KBM-7 (cell line): ENCODE measurements at places on chromosomes 7 and 10.

GRCh38 chr7:23474094-23474828 is 4.0 kb upstream of the IGF2BP3 start:
- DNase-seq: peak; percentile 100

DNA sequence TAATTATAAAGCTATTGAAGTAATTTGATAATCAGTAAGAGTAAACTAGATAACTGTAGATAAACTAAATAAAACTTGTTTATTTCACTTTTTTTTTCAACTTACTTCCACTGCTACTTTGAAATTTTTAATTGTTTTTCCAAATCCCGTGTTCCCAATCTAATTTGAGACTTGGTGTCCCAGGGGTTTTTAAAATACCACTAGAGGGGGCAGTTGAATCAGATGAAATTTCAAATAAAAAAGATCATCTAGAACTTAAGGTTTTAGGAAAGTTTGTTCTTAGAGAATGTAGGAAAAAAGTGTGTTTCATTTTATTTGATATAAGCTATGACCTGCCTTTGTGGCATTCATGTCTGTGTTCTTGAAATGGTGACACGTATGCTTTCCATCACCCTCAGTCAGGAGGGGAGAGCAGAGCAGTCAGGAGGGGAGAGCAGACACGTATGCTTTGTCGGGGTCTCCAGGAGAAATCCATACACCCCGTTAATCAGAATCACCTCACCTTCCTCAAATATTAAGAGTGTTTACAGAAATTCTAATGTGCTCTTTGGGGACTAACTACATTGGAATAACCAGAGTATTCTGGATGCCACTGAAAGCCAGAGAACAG is 49.9 kb downstream of the C10orf67 start:
- peak; percentile 21 for DNase-seq

GRCh38 chr7:110609336-110609735 is 481.6 kb upstream of the LRRN3 start:
- DNase-seq: no peak

GRCh38 chr7:90262438-90262837 is 17.5 kb downstream of the CFAP69 start:
- peak; percentile 32 for DNase-seq

GRCh38 chr7:131107337-131108211 is 220.1 kb upstream of the MKLN1 start:
- DNase-seq: peak; percentile 86

DNA sequence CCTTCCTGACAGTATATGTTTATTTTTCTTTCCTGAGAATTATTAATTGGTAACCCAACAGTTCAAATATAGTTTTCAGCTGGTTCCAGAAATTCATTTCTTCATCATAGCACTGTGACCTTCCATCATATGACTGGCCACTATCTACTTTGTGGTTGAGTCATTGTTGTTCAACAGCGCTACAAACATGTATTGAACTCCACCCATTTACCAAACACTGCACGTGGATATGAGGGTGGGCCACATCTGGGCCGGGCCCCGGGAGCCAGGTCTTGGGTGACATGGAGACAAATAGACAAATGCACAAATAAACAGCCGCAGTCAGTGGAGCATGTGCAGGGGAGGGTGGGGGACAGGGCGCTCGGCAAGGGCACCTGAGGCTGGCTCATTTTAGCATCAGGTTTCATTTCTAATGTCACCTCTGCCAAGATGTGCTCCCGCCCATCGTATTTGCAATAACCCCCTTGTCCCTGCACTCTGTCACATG is 24.0 kb upstream of the EEPD1 start:
- DNase-seq: no peak

DNA sequence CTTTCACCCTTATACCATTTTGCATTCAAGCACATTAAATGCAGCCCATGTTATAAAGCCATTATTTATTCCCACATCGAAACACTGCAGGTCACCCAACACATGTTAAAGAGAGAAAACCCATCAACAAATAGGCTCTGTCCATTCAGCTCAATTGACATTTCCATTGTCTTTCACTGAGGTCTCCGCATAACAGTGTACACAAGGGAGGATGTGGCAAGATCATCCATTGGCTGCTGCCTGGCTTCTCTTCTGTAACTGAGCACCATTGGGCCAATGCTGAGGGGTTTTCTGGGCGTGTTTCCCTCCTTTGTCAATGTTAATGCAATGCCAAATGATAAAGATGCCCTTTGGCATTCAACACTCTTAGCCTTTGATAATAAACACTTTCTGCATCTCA is 278.1 kb upstream of the SP4 start:
- DNase-seq: no peak

- DNase-seq: peak; percentile 55
Observed at GRCh38 chr10:79444199-79445119, 965 bp downstream of the ZCCHC24 start.

DNA sequence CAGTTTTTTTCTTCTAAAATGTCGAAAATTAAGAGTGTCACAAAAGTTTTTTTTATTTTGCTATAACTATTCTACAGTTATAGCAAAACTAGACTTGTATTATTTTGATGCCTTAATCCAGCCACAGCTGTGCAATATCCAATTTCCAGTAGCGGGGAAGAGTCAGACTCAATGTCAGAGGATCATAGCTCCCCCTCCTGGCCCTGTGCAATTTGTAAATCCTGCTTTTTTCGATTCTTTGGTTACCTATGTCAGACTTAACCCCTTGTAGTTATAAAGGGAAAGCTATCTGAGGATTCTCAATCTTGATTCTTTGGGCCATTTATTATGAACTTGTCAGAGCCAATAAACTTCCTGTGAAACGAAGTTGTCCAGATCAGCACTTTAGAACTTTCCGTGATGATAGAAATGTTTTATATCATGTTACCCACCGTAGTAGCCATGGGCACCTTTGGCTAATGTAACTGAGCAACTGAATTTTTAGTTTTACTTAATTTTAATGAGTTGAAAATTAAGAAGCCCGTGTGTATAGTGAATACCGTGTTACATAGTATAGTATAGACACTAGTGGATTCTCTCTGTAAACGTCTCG is 87.7 kb upstream of the PRKCQ start:
- DNase-seq: peak; percentile 71

DNA sequence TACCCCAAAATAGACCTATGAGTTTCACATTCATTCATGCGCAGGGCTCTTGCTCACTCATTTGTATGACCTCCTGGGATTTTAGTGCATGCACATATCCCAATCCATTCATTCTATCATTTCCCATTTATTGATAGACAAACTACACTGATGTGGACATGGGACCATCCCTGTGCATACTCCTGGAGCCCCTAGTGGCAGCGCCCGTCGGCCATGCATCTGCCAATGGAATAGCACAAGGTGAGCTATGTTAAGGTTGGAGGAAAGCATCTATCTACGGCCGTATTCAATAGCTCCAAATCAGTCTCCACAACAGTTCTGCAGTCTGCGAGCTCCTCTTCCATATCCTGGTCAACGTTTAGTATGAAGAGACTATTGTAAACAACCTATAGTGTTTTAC is 31.7 kb upstream of the FIGNL1 start:
- DNase-seq: no peak

DNA sequence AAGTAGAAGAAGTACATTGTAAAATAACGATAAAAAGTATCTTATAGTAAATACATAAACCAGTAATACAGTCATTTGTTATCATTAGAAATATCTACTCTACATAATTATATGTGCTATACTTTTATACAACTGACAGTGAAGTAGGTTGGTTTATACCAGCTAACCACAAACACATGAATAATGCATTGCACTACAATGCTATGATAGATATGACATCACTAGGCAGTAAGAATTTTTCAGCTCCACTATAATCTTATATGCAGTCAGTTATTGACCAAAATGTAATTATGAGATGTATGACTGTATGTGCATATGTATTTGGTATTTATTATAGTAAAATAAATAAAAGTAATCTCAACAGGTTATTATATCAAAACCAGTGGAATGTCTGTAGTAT is 23.4 kb upstream of the SGCE start:
- no peak for DNase-seq

- no peak for DNase-seq
Observed at GRCh38 chr10:72370201-72370722, 15.5 kb upstream of the DNAJB12 start.

GRCh38 chr7:27442455-27442854 is 199.9 kb downstream of the EVX1 start:
- DNase-seq: no peak

GRCh38 chr7:23491502-23491901 is 21.2 kb upstream of the IGF2BP3 start:
- peak; percentile 29 for DNase-seq

- DNase-seq: peak; percentile 83
Observed at GRCh38 chr7:135335628-135336139, 102.0 kb downstream of the STRA8 start.

- DNase-seq: no peak
Observed at GRCh38 chr7:17421941-17422340, 123.5 kb downstream of the AHR start.

DNA sequence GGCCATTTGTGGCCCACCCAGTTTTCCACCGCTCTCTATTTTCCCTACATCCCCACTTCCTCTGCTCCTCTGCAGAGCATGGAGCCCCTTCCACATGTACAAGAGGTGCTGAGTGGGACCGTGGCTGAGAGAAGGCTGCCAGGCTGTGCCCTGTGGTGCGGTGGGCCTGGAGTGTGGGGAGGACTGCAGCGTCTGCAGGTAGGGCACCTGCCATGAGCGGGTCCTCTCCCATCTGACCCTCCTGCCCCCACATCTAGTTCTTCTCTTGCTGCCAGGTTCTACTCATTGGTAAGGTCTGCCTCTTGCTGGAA is 145.6 kb upstream of the FAM20C start:
- DNase-seq: no peak

DNA sequence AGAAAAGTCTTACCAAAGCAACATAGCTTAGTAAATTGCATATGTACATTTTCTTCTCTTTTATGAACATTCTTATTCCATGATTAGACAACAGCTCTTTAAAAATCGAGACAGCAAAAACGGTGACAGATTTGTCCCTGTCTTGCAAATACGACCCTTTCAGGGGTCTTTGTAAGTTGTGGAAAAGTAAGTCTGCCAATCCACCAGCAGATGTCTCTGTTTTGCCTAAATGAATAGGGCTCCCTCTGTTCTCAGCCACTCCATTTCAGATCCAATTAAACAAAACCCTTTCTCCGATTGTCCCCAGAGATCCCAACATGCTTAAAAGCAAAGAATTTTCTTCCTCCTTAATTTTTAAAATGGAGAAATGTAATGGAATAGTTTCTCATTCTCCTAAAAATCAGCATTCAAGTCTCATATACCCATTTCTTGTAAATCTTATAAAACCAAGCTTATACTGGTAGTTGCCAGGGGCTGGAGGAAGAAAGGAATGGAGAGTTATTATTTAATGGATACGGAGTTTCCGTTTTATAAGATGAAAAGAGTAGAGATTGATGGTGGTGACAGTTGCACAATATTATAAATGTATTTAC is 61.0 kb upstream of the NFE2L3 start:
- peak; percentile 77 for DNase-seq

DNA sequence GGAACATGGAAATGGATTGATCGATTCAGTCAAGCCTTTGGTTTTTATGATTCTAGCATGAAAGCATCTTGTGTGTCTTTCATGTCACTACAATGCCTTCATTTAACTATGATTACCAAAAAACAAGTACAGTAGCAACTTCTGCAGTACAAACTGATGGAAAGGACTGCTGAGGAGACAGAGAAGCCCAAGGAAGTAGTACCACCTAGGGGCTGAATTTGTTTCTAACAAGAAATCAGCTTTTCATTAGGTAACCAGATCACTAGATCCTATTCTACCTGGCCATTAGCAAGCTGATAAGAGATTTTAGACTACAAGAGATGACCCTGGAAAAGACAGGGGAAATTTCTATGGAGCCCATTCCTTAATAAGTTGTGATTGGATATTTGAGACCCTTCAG is 3.2 kb upstream of the IFIT1 start:
- peak; percentile 34 for DNase-seq

GRCh38 chr10:3331690-3332230 is 159.2 kb upstream of the PITRM1 start:
- no peak for DNase-seq

- DNase-seq: peak; percentile 4
Observed at GRCh38 chr7:157932498-157933218, 595.9 kb downstream of the DNAJB6 start.

GRCh38 chr10:33418301-33418700 is 83.8 kb upstream of the NRP1 start:
- DNase-seq: no peak

- DNase-seq: no peak
Observed at GRCh38 chr10:133467286-133467911, 13.7 kb downstream of the SCART1 start.

DNA sequence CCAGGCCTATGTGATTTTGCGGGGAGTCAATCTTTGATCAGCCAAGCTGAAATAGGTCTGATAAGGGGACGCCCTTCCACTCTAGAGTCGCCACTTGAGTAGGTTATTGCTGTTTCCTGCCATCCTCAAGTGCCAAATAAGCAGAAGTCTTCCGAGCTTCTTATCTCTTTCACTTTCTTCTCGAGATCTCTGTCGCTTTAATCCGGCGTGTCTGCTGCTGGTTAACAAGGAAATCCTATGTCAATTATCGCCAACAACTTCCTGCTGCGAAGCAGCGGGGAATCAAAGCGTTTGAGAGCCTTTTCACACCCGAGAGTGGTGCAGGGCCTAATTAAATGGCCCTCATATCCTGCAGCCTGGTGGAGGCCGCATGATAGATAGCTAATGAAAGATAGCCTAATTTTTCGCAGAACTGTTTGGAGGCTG is 215.9 kb downstream of the RAB11FIP2 start:
- peak; percentile 50 for DNase-seq

DNA sequence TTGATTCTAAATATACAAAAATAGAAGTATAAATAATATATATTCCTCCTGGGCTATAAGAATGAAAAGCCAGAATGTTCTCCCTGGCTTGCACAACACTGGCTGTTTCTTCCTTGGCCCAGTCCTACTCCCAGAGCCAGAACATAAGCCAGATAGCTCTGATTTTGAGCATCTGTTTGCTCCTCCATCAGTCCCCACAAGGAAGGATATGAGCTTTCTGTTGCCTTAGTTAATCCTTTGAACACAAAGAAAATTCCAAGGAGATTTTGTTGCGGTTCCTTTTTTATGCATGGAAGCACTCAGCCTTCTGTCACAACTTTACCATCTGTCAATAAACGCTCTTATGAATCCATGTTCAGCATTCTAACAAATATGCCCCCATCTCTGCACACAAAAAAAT is 361.8 kb downstream of the IPMK start:
- no peak for DNase-seq

GRCh38 chr10:101666083-101666482 is 28.9 kb downstream of the FBXW4 start:
- DNase-seq: no peak

- DNase-seq: peak; percentile 45
Observed at GRCh38 chr7:106110238-106110560, 1.9 kb downstream of the SYPL1 start.

GRCh38 chr7:98284335-98285036 is 3.0 kb downstream of the BRI3 start:
- peak; percentile 73 for DNase-seq

GRCh38 chr7:131722371-131722770 is 165.9 kb upstream of the PODXL start:
- DNase-seq: no peak

DNA sequence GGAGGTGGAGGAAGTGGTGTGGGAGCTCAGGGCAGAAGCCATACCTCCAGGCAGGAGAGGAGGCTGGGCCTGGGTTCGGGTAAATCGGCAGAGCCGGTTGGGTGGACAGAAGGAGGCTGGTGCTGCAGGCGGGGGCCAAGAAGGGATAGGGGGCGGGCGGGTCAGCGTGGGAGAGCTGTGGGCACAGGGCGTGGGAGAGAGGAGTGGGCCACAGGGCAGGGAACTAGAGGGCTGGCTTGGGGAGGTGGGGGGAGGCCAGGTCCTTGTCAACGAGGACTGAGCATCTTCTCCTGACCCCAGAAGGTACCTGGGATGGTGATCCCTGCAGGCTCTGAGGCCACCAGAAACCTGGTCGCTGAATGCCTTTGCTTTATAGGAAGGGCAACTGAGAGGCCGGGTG is 11.9 kb downstream of the LAT2 start:
- no peak for DNase-seq
